ENCODE measurements at places on chromosomes 6 and 20.

DNA sequence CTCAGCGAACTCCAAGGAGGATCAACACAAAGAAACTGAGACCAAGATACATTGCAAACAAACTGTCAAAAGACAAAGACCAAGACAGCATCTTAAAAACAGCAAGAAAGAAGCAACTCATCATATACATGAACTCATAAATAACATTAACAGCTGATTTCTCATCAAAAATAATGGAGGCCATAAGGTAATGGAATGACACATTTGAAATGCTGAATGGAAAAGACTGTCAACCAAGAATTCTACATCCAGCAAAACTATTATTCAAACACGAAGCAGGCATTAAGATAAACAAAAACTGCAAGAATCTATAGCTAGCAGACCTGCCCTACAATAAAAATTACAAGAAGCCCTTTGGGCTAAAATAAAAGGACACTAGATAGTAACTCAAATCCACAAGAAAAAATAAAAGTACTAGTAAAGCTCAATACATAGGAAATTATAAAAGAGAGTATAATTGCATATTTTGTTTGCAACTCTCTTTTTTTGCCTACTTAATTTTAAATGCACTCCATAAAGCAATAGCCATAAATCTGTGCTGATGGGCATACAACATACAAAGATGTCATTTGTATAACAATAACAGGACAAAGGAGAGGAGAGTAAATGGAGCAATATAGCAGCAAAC lies 37.9 kb upstream of the FOXF2 start:
- DNase-seq = no peak

DNA sequence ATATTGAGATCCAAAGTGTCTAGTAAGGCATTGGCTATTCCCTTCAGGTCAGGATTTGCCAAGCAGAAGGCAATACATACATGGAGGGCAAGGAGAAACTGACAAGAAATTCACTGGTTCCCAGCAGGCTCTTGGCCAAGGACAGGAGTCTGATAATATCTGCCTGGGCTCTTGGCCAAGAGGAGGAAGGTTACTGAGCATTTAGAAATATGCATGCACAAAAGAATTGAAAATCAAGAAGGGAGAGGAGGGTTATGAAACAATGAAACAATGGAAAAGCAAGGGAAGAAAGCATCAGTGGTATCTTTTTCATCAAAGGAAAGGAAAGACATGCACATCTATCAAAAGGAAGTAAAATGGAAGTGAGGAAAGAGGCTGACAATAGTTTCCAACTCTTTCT lies 42.4 kb downstream of the ARHGAP18 start:
- DNase-seq = no peak

DNA sequence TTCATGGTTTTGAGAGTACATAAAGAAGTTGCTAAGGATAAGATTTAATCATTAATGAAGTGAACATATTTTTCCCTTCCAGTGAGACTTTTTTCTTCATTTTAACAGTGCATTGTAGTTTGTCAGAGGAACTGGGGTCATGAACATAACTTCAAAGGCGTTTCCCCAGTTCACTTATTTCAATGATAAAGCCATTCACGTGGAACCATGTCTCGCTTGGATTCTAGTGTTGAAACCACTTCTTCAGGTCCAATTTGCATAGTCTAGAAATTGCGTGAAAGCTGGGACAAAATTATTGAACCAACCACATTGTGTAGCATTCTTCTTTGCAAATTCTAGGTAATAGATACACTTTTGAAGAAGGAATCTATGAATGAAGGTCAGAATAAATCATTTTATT lies 197.0 kb downstream of the CLIC5 start:
- no peak for DNase-seq

DNA sequence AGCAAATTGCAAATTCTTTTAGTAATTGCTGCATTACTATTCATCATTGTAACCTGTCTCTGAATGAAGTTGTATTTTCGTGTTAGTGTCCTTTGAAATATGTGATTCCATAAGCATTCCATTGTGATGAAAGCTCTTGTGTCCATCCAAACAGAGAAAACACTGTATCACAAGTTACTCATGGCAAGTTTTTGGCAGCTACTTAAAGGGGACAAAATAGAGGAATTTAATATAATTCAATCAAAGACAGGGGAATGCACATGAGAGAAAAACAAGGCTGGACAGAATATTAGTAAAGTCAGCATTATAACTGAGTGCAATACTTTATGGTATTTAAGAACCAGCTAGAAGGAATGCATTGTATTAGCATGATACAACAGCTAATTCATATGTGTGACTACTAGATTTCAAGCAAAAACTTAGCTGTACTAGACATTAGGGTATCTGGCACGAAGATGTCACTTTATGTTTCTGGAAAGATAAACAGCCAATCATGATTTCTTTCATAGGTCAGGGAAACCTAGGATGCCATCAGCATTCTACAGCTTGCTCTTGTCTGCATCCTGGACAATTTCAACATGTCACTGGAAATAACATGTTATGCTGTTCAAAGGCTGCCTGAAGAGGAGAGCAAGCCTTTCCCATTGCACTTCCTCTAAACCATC lies 270.6 kb upstream of the MARCKS start:
- DNase-seq = no peak

DNA sequence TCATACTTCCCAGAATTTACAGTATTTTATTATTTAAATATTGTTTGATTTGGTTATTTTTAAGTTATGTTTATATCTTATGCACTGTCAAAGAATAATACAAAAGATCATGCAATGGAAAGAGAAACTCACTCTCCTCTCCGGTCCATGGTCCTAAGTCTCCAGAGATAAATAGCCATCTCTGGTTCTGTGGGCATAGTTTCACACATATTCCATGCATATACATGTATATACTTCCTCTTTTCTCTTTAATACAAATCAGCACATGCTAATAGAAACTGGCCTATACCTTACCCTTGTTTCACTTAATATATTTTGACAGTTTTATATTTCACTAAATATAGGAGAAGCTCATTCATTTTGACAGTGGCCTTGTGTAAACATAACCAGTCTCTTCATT lies 901.7 kb upstream of the CITED2 start:
- DNase-seq = no peak

- no peak for DNase-seq
Observed at GRCh38 chr6:14549304-14549770, 431.8 kb downstream of the CD83 start.

DNA sequence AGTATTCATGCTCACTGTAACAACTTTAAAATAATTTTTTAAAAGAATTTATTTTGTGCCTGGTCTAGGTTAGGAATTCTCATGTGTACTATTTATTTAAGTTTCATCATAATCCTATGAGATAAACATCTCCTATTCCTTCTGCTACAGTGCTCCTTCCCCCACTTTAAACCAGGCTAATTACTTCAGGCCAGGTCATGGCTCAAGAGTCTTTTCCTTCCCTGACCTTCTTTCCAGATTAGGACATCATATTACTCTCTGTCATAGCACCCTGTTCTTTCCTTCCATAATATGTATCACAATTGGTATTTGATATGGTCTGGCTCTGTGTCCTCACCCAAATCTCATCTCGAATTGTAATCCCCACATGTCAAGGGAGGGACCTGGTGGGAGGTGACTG lies 239.0 kb downstream of the BTBD9 start:
- no peak for DNase-seq

GRCh38 chr6:160882791-160883279 lies 108.7 kb upstream of the MAP3K4 start:
- no peak for DNase-seq

DNA sequence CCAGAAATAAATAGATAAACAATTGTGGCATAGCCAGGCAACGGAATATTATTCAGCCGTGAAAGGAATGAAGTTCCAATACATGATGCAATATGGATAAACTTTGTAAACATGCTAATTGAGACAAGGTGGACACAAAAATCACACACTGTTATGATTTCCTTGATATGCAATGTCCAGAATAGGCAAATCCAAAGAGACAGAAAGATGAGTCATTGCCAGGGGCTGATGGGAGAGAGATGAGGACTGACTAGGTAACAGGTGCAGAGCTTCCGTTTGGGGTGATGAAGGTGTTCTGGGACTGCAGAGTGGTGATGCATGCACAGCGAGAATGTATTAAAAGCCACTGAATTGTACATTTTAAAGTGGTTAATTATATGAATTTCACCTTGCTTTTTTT lies 31.1 kb upstream of the SPO11 start:
- peak; percentile 57 for DNase-seq

GRCh38 chr6:451336-451735 lies 59.8 kb downstream of the IRF4 start:
- no peak for DNase-seq

GRCh38 chr6:37783856-37784584 lies 35.5 kb upstream of the ZFAND3 start:
- DNase-seq = no peak

DNA sequence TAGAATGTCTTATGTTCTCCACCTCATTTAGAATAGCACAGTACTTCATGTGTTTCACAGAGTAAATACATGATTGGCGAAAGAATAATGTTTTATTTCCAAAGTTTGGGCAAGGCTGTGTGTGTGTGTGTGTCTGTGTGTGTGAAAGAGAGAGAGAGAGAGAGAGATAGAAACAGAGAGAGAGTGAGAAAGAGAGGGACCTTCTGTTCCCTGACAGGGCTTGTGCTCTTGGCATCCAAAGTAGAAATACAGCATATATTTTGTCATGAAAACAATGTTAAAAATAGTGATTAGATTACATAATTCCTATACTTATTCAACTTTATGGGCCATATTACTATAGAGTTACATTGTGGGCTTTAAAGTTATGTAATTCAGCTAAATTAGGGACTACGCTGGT lies 201.2 kb downstream of the KIF6 start:
- DNase-seq = no peak

DNA sequence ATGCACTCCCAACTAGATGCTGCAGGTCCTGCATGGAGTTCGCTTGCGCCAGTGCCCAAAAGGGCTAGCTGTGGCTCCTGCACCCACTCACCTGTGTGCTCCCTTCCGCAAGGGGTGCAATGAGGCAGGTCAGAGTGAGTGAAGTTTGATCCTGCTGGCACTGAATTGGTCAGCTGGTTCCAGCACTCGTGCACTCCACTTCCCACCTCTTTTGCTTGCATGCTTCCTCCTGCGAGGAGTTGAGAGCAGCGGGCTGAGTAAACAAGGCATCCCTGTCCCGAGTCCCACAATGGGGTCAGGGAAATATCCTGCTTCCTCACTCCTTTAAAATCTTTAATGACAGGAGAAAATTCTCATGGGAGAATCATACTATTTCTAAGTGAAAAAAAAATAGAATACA lies 86.2 kb downstream of the LCA5 start:
- no peak for DNase-seq

DNA sequence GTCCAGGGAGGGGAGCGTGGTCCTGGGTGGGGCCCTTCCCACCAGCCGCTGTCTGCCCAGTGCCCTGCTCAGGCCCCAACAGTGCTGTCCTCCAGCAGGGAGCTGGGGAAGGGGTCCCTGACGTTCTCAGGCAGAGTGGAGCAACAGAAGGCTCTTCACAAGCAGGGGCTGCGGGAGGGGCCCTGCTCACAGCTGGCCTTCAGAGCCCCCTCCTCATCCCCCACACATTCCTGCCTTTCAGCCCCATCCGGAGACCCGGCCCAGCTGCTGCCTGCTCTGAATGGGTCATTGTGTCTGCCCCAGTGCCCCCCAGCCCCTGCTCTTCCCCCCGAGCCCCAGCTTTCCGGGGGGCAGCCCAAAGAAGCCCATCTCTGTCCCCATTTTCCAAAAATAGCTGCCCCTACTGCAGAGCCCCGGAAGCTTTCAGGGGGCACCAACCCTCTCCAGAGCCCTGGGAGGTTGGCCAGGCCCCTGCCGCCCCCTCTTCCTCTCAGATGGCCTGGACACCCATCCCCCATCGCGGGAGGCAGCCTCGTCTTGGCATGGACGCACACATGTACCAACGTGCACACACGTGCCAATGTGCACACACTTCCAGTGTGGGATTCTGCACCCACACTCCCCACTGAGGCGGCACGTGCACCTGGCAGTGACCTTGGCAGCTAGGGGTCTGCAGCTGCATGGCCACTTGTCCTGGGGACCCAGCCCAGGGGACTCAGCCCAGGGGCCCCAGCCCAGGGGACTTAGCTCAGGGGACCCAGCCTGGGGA lies 3.7 kb downstream of the COL20A1 start:
- DNase-seq = no peak

- no peak for DNase-seq
Observed at GRCh38 chr6:136230219-136230853, 19.8 kb downstream of the MTFR2 start.

- no peak for DNase-seq
Observed at GRCh38 chr20:35385733-35386132, 26.0 kb downstream of the UQCC1 start.

DNA sequence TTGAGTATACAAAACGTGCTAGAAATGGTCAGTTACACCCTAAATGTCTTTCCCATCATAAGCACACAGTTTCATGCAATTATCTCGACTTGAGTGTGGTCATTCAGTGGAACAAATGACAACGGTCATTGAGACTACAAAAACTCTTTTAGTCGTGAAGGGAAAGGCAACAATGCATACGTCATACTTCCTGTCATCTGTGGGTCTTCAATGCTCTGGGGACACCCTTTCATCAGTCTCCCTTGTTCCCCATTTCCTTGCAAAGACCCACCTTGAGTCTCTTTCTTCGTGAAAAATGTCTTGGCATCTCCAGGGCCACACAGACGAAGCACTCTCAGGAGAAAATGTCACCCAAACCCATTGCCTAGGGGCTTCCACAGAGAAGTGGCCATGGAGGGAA lies 238.5 kb downstream of the GMPR start:
- no peak for DNase-seq

DNA sequence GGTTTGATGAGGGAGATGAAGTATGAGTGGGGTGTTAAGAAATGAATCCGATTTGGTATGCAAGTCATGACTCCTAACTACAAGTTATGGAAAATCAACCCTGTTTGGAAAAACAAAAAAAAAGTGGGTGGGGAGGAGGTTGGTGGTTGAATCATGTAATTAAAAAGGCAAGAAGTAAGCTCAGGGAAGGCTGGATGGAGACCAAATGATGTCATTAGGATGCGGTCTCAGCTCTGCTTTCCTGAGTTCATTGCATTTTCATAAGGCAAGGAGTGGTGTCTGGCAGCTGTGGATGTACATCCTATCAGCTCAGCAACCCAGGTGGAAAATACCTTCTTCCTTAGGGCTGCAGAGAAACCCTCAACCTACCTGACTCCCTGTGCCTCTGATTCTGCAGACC lies 60.4 kb upstream of the AKAP12 start:
- no peak for DNase-seq

GRCh38 chr20:24787621-24788020 lies 161.4 kb upstream of the CST7 start:
- no peak for DNase-seq

- no peak for DNase-seq
Observed at GRCh38 chr20:51065615-51066014, 42.7 kb upstream of the KCNG1 start.

Data from SW480 (cell line).